Stimulated activated CD8-positive, alpha-beta memory T cell treated with anti-CD3 and anti-CD28 coated beads, Interleukin-2, amount 100 ng/mL, for 1 hour (primary cell): ENCODE measurements at places on chromosomes 12 and 14.

DNA sequence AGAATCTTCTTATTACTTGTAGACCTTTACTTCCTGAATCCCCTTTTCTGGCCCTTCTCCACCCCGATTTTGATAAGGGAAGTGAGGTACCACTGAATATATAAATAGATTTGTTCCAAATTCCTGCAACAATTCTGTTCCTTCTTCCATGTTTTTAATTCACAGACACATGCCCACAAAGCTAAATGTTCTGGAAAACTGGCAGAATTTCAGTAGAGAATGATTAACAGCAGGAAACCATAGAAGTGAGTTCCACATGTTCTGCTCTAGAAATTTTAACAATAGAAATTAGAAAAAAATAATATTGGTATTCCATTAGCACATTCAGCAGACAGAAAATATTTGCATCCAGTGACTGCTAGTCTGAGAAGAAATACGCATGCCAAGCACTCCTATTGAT, 139.6 kb downstream of the SLC2A13 start:
- DNase-seq, result no peak

DNA sequence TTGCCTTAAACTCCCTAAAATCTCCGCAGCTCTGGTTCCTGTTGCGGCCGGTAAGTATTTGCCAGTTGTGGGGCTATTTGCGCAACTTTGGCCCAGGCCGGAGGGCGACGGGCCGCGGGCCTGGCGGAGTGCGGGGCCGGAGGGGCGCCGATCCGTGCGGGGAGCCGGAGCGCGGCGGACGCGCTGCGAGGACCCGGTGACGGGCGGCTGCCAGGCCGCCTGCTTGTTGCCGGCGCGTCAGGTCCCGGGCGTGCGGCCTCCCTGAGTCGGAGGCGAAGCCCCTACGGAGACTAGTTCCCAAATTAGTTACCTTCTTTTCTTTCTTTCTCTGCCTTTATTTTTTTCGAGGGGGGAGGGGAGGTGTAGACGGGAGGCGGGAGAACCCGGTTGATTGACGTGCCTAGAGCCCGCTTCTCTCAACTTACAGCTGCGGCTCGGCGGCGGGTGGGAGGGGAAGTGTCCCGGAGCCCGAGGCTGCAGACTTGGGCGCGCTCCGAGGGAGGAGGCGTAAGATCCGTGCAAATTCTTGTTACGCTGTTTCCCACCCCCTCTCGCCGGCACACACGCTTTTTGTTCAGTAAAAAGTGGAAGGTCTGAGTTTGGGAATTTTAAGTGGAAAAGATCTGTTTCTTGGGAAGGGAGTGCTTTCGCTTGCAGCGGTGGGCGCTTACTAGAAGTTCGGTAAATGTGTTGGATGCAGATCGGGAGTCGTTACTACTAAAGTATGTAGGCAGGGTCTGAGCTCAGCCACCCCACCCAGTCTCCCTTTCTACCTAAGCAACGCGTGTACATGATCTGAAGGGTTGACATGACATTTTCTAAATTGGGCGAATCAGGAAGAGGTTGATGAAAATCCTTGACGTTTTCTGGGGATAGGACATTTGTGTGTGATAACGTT, 576 bp downstream of the ZBTB1 start:
- peak; percentile 64 for DNase-seq

DNA sequence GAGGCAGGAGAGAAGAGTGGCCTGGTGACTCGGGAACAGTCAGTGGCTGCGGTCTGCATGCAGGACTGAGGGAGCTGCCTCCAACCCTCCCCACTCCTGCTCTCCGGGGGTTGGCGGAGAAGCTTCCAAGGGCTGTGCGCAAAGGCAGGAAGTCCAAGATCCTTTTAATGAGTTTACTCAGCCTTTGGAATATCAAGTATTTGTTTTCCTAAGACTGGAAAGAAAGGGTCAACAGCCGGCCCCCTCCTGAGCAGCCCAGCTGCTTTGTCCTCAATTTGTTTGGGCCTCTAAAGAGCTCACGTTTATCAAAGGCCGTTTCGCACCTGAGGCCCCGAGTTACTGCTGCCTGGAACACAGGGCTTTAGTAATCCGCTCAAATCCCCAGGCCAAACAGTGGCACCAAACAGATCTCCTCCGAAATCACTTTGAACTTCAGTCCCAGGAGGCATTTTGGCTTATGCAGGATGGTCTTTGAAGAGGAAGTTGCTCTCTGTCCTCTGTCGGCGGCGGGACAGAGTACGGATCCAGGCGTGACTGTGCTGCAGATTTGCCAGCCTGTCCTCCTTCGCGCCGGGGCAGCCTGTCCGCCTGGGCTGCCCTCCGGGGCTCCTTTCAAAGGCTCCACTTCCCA, 117.2 kb upstream of the FZD10 start:
- DNase-seq, result no peak

DNA sequence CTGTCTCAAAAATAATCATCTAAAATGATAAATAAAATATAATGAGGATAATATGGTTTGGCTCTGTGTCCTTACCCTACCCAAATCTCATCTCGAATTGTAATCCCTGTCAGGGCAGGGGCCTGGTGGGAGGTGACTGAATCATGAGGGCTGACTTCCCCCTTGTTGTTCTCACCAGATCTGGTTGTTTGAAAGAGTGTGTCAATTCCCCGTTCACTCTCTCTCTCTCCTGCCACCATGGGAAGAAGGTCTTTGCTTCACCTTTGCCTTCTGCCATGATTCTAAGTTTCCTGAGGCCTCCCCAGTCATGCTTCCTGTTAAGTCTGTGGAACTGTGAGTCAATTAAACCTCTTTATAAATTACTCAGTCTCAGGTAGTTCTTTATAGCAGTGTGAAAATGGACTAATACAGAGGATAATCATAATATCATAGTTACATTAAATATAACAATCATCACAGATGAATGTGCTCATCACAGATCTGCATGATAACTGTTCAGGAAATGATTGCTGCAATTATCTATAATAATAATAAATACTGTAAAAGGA, 12.6 kb downstream of the EFCAB11 start:
- no peak for DNase-seq

- no peak for DNase-seq
Measured at GRCh38 chr14:21059842-21060613, 2.4 kb downstream of the RNASE8 start.

DNA sequence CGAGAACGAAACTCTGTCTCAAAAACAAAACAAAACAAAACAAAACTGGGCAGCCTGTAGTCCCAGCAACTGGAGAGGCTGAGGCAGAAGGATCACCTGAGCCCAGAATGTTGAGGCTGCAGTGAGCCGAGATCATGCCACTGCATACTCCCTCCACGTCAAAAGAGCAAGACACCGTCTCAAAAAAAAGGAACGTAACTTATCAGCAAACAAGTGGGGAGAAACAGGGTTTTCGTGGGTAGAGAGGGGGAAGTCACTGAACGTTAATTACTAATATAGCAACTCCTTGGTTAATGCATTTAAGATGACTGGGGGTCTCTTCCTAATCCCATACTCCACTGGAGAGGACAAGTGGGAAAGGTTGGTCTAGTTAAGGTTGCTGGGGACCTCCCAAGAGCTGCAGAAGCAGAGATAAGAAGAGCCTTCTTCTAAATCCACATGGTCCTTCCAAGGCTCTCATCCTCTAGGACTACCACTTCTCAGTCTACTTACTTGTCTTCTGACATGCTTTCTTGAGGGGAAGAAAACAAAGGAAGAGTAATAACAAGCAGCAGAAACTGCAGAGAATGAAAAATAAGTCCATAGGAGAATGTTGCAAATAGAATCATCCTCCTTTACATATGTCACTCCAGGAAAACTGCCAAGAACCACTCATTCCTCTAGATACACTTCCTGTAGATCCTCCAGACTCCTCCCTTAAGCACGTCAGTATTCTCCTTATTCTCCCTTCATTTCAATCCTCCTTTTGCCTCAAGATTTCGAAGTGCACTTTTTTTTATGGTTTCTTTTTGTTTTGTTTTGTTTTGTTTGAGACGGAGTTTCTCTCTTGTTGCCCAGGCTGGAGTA, 5.8 kb downstream of the NUMB start:
- DNase-seq, result no peak

GRCh38 chr14:55048900-55049436, 2.5 kb upstream of the MAPK1IP1L start:
- DNase-seq, result no peak

DNA sequence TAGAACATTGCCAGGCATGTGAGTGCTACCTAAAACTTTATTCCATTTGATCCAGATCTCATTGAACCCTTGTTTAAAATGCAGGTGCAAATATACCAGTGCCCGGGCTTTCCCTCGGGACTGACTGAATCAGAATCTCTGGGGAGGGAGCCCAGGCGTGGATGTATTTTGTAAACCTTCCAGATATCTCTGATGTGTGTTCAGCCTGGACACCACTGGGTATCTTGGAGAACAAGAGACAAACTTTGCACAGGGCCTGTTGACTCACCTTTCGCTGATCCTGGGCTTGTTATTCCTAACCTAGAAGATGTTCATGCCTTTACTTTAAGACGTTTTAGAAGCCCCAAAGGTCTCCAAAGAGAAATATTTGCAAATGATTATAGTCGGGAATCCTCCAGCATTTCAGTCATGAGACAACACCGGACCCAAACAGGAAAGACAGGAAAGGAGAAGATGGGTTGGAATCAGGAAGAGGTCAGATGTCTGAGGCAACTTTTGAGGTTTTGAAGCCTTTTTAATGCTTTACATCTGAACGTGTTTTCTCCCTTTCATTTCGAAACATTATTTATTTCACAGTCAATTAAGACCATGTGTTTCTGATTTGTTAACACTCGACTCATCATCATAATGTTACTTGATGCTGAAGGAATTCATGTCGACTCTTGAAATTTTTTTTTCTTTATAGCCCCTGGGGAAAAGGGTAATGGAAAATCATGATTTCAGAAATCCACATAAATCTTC, 118.6 kb downstream of the PLXNC1 start:
- DNase-seq, result no peak

DNA sequence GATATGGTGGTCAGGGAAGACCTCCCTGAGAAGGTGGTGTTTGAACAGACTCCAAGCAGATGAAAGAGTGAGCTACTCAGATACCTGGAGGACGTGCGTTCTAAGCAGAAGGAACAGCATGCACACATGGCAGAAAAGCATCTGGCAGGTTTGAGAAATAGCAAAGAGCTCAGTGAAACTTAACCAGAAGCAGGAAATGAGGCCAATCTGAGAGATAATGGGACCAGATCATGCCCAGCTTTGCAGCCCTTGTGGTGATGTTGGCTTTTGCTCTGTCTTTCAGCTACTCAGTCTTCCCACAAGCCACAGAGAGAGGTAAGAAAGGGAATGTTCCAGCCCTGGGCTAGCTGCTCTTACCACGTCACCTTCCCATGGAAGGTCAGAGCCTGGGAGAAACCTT, 176.3 kb upstream of the GSC start:
- DNase-seq, result no peak

GRCh38 chr14:28088125-28088524, 678.5 kb upstream of the FOXG1 start:
- no peak for DNase-seq

DNA sequence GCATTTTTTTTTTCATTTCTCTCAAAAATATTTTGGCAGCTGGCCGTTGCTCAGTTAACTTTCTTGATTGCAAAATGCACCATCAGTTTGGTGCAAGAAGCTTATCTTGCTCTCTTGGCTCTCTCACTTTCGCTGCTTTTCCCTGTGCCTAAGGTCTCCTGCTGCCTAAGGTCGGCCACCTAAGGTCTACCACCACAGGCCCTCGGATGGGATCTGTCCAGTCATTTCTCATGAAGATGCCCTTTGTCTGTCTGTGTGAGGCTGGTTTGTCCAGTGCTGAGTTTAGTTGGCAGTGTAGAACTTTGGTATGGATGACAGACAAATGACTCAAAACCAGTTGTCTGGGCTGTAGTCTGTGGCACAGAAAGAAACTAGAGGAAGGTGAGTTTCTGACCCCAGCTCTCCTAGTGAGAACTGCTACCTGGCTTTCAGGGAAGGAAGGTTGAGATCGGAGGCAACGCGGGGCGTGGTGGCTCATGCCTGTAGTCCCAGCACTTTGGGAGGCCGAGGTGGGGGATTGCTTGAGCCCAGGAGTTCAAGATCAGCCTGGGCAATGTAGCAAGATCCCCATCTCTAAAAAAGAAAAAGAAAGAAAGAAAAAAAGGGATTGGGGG, 2.6 kb downstream of the MLXIP start:
- no peak for DNase-seq

GRCh38 chr12:51792417-51792816, 56.1 kb downstream of the FIGNL2 start:
- no peak for DNase-seq

- DNase-seq, result no peak
Measured at GRCh38 chr14:70915415-70915814, 8.2 kb downstream of the PCNX1 start.

DNA sequence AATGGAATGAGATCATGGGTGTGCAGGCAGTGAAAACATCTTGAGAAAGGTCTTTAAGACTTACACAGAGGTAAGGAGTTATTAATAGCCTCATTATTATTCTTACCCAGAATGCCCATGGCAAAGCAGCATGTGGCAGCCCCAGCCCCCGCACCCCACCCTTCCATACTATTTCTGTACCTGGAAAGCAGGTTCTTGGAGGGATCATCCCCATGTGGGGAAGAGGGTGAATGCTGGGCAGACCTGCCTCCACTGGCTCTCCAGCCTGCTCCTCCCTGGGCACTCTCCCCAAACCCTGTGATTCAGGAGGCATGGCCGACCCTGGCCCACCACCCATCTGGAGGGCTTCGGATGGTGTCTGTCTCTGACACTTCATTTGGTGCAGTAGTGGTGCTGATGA, 28.3 kb downstream of the NPC2 start:
- no peak for DNase-seq

DNA sequence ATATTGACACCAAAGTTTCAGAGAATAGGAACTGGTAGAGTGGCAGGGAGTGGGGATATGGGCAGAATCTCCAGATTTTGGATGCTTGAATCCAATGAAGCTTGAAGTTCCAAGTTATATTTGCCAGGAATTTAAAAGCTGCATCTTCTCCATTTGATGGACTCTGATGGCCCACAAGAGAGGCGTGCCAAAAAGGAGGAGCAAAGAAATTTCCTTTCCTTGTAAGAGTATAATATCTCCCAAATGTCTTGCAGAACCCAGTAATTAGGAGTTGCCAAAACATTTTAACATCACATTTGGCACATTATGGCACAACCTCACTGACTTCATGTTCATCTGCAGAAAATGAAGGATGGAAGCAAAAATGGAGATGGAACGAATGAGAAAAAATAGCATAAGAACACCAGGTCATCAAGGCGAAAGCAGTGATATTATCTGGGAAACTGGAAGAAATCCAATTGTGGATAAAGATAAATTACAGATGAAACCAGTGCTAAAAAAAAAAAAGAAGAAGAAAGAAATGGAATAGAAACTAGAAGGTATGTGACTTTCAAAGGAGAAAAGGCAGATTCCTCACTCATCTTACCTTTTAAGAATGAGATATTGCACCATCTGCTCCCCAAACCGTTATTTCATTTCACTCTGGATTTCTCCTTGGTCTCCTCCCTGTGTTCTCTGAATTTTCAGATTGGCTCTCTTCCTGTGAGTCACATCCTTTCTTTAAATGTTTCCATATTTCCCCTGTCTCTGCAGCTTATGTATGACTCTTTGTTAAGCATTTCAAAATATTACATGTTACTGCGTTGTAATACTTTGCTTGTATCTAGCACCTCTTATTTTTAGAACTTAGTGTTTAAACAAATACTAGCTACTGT, 13.5 kb upstream of the FLRT2 start:
- DNase-seq, result no peak

GRCh38 chr12:1811281-1811947, 9.0 kb upstream of the LRTM2 start:
- no peak for DNase-seq

GRCh38 chr12:117298648-117299225, 62.7 kb downstream of the NOS1 start:
- DNase-seq, result no peak
